ENCODE measurements at places on chromosomes 6 and 20.
A peak's percentile ranks its signal among the peaks of the same experiment; 100 is the strongest.

DNA sequence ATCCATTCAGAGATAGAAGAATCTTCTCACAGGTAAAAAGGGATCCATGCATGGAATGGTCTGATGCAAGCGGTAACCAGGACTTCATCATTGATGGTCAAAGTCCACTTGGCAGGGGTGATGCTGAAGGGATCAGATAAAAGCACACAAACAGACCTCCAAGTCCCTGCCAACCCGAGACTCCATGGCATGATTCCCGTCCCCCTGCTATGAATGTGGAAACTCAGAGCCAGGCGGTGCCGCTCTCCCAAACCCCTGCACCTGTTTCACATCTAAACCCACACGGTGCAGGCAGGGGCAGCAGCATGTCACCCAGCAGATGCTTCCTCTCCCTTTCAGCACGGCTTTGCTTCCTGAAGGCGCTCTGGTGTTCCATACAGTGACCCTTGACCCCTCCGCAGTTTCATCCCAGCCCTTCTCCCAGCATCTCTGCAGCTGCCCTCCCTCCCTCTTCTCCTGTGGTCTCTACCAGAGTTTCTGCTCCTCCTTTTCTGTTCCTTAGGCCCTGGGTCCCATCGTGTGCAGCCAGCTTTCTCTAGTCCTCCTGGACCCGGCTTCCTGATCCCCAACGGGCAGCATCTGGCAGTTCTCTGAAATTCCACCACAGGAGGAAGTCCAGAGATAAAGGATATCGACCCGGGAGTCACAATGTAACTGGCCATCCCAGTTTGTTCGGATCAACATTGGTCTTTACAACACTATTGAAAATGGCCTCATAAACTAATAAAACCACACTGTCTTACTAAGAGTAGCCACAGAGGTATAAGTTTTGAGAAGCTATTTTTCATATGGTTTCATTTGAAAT lies 235.0 kb downstream of the TTLL2 start:
- no peak for DNase-seq

DNA sequence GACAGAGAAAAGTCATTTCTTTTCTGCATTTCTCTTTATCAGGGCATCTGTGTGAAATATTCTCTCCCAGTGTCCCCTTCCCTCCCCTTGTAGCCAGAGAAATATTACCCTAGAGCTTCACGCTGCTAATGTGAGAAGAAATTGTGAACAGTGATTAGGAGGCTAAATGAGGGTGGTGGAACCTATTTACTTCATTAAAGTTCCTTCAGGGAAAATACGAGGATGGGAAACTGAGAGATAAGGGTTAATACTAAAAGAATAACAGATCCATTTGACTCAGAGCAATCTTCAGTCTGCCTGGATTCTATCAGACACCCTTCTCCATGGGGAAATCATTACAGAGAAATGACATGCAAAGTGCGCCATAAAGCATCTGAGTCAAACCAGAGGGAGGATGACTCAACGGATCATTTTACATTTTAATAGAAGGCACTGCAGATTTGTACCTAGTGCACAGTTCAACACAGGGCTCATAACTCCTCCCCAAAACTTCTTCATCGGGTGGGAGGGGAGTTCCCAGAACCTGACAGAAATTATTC lies 131.3 kb downstream of the GJA10 start:
- peak; percentile 71 for DNase-seq

DNA sequence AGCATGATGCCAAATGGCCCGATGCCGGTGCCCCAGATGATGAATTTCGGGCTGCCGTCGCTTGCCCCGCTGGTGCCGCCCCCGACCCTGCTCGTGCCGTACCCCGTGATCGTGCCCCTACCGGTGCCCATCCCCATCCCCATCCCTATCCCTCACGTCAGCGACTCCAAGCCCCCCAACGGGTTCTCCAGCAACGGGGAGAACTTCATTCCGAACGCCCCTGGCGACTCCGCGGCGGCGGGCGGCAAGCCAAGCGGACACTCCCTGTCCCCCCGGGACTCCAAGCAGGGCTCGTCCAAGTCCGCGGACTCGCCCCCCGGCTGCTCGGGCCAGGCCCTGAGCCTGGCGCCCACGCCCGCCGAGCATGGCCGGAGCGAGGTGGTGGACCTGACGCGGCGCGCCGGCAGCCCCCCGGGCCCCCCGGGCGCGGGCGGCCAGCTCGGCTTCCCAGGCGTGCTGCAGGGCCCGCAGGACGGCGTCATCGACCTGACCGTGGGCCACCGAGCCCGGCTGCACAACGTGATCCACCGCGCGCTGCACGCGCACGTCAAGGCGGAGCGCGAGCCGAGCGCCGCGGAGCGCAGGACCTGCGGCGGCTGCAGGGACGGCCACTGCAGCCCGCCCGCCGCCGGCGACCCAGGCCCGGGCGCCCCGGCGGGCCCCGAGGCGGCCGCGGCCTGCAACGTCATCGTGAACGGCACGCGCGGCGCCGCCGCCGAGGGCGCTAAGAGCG lies 144.6 kb downstream of the SOBP start:
- no peak for DNase-seq

- DNase-seq, result no peak
Observed at GRCh38 chr6:163754866-163755265, 340.3 kb downstream of the QKI start.

DNA sequence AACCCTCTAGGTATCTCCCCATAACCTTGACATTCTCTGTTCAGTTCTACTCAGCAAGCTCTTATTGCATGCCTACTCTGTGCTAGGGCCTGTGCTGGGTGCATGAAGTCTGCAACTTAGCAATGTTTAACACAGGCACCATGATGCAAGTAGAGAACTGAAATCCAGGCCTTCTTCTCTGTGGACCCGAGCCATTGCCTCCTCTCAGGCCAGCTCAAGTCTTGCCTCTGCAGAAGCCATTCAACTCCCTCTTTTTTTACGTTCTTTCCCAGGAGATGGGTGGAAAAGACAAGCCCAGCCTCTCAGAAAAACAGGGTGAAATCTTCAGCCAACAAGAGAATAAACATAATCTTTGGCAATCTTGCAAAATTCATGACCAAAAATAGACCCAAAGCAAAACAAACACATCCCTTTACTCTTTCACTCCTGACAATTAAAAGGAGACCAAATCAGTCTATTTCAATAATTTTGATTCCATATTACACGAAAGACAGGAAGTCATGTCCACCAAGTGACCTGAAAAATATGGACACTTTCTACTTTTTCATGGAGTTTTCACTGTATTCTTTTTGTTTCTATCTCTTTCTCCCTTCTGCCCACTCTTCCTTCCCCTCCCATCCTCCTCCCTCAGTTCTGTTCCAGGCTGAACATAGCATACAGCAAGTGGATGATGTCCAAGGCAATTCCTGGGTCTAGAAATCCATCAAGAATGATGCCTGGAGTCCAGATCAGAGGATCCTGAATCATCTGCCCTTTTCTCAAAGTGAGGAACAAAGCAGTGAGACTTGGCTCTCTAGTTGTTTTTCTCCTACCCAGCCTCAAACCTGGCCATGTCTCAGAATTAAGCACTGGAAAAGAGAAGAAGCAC lies 45.4 kb upstream of the MOCS1 start:
- DNase-seq, result no peak

GRCh38 chr20:59589086-59589684 lies 15.2 kb upstream of the PHACTR3 start:
- DNase-seq, result no peak

DNA sequence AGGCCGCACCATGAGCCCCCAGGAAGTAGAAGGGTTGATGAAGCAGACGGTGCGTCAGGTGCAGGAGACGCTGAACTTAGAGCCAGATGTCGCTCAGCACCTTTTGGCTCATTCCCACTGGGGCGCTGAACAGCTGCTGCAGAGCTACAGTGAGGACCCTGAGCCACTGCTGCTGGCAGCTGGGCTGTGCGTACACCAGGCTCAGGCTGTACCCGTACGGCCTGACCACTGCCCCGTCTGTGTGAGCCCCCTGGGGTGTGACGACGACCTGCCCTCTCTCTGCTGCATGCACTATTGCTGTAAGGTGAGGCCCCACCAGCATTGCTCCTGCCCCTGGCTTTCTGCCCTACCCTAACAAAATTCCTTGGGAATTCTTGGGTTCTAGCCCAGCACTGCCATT lies 13.1 kb downstream of the DNPH1 start:
- no peak for DNase-seq

Measured in RWPE1 (cell line).